Femur (tissue), 1 donor: ENCODE measurements at places on chromosomes 4 and X.
A peak's percentile ranks its signal among the peaks of the same experiment; 100 is the strongest.

GRCh38 chrX:134773041-134773440 lies 114.8 kb upstream of the PLAC1 start:
- DNase-seq, result no peak

DNA sequence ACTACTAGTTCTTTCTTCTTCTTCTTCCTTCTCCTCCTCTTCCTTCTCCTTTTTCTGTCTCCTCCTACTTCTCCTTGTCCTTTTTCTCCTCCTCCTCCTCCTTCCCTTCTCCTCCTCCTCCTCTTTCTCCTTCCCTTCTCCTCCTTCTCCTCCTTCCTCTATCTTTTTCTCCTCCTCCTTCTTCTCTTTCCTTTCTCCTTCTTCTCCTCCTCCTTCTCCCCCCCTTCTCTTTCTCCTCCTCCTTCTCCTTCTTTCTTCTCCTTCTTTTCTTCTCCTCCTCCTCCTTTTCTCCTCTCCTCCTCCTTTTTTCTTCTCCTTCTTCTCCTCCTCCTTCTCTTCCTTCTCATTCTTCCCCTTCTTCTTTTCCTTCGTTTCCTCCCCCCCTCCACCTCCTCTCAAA lies 21.8 kb upstream of the NAP1L5 start:
- DNase-seq, result no peak

- no peak for DNase-seq
These were observed 16.4 kb downstream of the DMD start for GRCh38 chrX:33194876-33195433.

DNA sequence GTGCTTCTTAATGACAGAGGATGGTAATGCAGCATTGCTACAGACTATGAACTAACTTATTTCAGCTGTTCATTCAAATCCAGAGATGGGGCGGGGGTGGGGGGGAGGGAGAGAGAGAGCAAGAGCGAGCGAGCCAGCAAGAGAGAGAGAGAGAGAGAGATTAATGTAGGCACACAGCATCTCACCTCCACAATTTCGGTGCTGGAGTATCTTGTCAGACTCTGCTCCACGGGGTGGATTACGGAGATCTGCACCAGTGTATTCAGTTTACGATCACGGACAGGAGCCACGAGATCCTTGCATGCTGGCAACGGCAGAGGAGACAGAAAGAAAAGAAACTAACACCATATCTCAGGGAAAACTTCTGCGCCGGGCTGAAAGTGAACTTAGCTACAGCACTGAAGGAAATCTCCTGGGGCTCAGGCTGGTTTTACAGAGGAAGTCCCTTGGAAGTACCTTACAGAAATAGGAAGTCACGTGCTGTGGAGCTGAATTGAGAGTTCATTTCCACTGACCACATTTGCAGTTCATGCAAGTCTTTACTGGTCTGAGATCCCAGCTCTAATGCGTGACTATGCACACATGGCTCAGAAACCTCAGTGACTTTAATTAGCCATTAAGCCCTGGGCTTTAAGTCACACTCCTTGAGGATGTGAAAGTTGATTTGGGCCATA lies 440.9 kb downstream of the INPP4B start:
- DNase-seq, result peak; percentile 74

- DNase-seq, result no peak
These were observed 39.3 kb upstream of the TADA2B start for GRCh38 chr4:7003879-7004240.

GRCh38 chrX:43474321-43474720 lies 181.8 kb upstream of the MAOA start:
- DNase-seq, result no peak

GRCh38 chr4:148151806-148152205 lies 290.4 kb downstream of the NR3C2 start:
- no peak for DNase-seq

DNA sequence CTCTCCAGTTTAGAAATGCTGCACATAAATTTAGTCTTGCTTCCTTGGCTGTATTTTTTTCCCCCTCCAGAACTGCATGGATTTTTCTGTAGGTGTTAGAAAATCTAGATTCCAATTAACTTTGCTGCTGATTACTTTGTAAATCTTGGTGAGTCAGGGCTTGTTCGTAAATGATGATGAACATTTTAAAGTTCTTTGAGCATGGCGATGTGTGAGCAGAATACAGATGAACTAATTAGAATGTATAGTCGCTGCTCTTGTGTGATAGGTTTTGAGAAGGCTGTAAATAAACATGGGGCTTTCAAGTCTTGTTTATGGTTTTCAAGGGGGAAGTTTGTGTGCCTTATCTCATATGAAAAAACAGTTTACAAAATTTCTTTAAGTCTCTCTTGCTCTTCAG lies 23.3 kb downstream of the LIMCH1 start:
- DNase-seq, result no peak

DNA sequence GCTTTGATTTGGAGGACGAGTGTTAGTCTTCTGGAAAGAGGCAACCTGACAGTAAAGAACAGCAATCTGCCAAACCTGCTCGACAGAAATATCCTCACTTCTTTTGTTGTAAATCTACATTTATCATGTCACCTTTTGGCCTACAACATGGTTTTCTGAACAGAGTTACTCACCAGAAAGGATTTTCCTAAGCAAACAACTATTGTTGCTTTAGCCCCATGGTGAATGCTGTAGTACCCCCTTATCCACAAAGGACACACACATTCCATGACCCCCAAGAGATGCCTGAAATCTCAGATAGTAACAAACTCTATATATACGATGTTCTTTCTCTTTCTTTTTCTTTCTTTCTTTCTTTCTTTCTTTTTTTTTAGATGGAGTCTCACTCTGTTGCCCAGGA lies 42.7 kb downstream of the TMEM150C start:
- DNase-seq, result no peak

- DNase-seq, result no peak
These were observed 92.7 kb downstream of the NAP1L3 start for GRCh38 chrX:93580634-93581033.

DNA sequence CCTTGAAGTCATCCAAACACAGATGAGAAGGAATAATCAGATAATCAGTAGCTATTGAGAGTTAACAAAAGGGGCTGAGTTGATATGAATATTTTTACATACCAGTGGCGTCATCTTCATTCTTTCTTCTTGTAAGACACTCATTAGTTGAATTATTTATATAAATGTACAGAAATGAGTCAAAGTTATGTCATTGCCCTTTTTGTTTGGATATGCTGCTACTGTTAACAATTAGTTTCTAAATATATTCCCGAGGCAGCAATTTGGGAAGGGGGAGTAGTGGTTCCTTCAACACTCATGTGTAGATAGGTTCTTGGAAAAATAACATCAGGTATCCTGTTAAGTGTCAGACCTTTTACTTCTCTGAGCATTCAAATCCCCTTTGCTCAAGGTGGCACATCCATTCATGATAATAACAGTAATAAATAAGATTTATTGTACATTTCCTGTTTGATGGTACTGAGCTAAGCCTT lies 436.6 kb downstream of the SPRY1 start:
- DNase-seq, result no peak

GRCh38 chrX:14363728-14364127 lies 165.6 kb upstream of the GLRA2 start:
- DNase-seq, result no peak

DNA sequence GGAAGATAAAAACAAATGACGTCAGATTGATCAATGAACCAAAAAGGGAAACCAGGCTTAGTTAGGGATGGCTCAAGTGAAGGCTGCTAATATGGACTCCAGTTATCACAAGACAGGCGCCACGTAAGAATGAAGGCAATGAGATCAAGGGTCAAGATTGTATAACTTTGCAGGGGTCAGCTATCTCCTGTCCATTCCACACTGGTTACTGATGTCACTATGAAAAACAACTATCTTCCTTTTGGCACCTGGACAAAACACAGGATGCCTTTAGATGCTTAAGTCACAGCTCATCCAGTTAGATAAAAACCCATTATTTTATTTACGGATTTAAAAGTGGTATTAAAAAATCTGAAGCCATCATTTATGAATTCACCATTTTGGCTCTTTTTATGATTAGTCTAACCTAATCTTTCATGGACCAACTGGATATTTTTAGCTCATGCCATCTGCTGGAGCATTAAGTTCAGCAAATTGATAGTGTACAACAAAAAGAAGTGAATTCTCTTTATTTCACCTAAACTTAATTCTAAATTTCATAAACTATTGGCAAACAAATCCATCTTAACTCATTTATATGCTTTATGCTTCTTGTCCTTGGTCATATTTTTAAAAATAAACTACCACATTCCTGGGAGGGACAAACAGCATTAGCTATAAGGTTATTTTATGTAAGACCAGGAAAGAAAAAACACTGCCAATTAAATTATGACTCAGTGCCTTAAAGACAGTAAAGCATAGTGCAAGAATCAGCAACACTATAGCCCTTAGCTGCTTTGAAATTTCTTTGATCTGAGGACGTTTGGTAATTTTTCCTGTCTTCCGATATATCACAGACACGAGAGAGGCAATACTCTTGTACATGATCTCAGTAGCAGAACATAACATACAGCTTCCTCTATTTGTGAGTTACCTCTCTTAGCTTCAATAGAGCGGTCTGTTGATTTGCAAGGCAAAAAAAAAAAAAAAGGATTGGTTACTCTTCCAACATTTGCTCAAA lies 27.0 kb downstream of the DHX15 start:
- no peak for DNase-seq

GRCh38 chr4:41927796-41928499 lies 7.3 kb upstream of the TMEM33 start:
- DNase-seq, result no peak

DNA sequence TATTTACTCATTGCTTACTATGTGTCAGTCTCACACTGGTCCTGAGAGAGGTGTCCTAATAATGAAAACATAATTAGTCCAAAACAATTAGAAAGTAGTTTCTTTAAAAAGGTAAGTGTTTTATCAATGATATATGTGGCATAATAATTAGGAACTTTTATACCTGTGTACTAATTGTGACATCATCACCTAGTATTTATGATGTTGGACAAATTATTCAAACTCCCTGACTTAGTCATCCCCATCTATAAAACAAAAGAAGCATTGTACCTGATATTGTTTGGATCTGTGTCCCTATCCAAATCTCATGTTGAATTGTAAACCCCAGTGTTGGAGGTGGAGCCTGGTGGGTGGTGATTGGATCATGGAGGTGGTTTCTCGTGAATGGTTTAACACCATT lies 15.8 kb upstream of the ARHGEF38 start:
- DNase-seq, result no peak

DNA sequence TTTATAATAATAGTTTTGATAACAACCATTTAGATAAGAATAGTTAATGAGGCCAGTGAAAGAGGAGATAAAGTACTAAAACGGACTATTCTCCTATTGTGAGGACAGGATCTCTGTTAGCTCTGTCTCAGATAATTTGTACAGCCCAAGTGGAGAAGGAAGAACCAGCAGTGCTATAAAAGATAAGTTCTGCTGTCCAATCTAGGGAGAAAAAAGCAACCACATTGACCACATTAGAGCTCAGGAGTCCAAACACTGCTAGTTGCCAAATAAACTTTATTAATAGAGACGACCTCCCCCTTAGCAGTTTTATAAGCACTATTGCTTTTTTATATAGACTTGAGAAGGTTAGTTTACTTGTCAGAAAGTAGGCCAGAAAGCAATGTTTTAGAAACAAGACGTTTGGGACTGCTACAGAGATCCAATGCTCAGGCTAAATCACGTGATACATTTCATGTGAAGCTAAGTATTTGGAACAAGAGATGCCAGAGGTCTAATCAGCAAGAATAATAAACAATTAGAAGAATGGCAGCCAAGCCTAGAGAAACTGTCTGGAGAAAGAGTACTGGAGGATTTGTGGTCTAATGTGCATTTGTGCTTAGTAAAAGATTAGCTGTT lies 15.9 kb downstream of the IL15 start:
- no peak for DNase-seq

DNA sequence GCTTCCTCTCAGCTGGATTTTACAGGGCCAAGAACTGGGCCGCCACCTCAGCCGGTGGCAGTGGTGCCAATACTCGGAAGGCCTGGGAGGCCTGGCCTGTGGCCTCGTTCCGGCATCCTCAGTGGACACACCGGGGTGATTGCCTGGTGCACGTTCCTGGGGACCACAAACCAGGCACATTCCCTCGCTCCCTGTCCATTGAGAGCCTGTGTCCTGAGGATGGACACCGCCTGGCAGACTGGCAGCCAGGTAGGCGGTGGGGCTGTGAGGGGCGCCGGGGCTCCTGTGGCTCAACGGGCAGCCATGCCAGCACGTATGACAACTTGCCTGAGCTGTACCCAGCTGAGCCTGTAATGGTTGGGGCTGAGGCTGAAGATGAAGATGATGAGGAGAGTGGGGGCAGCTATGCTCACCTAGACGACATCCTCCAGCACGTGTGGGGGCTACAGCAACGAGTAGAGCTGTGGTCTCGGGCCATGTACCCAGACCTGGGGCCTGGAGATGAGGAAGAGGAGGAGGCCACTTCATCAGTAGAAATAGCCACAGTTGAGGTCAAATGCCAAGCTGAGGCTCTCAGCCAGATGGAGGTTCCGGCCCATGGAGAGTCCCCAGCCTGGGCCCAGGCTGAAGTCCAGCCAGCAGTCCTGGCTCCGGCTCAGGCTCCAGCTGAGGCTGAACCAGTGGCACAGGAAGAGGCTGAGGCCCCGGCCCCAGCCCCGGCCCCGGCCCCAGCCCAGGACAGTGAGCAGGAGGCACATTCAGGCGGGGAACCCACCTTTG lies 70.4 kb downstream of the STARD8 start:
- DNase-seq, result no peak
